Stimulated activated effector memory CD8-positive, alpha-beta T cell treated with anti-CD3 and anti-CD28 coated beads, Interleukin-12 subunit alpha, Interleukin-12 subunit beta, amount 100 ng/mL, for 72 hours (primary cell): ENCODE measurements at places on chromosomes 1 and 21.

DNA sequence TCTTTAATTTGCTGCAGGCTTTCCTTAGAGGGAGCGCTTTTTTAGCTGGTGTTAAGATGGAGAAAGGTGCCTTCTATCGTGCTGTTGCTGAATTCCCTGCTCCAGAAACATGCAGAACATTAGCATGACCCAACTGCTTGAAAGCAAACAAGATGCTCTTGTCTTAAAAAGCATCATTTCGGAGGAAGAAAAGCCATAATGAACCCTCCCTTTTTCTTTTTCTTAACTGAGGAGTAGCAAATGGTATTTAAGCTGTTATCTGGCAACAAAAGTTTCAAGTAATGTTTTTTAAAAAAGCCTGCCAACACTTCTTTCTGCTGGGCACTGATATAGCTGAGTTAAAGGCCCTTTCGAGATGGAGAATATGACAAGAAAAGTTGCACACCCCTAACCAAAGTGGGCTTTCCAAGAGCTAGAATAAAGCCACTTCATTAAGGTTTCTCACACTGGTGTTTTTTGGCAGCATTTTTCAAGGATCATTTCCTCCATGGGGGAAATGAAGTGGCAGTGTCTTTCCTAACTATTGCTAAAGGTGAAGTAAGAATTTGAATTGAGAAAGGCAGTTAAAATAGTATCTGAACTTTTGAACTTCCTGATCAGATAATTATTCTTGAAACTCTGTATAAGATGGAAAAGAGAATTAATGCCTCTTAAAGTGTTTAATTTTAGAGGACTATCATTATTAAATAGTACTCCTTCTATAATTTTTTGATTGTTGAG is 38.8 kb downstream of the ST6GALNAC5 start:
- no peak for DNase-seq

- DNase-seq: no peak
Measured at GRCh38 chr1:29055160-29055559, 68.5 kb downstream of the TMEM200B start.

DNA sequence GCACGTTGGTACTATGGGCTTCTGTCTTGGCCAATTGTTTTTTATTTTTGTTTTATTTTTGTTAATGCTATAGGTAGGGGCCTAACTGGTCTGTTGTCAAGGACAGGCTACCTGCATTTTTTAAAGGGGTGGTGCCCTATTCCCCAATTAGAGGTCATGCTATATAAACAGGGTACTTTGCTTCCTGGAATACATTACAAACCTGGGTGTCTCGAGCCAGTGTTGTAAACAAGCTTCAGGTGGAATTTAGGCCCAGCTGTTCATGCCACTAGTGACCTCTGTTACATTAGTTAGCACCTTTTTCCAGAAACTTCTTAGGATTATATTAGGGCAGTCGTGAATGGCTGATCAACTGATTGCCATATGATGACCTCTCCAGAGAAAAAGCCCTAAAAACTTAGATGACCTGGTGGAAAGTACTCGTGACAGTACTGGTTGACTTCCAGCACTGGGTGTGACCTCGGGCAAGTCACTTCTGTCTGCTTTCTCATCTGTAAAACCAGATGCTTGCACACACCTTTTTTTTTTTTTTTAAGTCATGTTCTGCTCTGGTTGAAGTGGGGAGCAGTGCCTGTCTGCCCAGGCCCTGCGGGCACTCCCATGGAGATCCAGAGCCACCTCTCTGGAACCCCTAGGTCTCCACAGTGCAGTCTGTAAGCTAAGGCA is 46.5 kb downstream of the ELK4 start:
- no peak for DNase-seq

DNA sequence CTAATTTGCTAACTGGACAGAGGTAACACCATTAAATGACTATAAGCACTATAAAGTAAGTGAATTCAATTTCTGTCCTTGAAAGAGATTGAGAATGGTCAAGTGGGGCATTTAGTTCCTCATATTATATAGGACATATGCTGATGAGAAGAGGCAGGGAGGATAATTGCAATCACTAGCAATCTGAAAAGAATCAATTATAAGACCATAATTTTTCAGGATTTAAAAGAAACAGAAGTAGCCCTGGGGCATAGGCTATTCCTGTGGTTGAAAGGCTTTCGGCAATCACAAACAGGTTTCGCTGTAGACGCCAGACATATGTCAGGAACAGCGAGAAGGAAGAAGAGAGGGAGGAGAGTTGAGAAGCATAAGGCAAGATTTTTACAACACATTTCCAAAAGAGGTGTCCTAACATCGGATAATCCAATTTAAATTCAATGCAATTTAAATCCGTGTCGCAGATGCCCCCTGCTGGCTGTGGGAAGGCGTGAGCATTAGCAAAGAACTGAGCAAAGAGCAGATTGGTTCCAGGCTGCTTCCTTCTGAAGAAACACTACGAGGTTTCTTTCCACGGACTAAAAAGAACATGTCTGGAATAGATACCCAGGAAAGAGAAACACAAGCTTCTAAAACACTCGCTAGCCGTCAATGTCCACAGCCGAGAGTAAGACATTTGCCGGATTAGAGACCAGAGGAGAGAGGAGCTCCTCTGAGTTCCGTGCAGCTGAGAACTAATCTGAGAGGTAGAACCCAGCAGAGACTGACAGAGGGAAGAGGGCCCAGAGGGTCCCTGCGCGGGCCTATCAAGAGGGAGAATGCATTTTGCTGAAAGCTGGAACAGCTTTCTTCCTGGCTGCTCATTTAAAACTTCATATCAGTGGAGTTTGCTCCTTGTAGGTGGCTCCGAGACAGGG is 27.9 kb downstream of the RGS5 start:
- DNase-seq: peak; percentile 18

GRCh38 chr1:60762911-60763310 is 319.4 kb upstream of the NFIA start:
- no peak for DNase-seq

DNA sequence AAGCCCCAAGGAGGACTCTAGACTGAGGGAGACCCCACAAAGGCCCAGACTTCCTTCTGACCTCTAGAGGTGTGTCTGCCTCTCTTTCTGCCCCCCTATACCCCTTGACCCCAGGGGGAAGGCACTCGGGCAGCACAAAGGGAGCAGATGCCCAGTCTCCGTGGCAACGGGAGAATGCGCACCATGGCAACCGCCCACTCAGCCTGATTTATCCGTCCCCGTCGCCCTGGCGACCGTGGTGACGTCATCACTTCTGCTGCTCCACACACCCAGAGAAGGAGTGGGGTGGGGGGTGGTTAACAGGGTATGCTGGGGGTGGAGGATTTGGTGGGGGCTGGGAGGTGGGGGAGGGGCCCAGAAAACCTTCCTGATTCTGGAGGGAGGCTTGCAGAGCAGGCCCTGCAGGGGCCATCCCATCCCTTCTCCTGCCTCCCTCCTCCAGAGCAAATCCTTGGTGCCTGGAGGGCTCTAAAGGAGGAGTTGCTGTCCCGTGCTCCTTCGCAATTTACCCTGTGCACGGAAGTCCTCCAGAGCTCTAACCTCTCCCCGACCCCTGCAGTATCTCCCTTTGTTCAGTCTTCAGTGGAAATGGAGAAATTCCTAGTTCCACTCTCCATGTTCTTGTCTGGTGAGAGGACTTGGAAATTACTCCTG is 6.3 kb downstream of the CELF3 start:
- no peak for DNase-seq

DNA sequence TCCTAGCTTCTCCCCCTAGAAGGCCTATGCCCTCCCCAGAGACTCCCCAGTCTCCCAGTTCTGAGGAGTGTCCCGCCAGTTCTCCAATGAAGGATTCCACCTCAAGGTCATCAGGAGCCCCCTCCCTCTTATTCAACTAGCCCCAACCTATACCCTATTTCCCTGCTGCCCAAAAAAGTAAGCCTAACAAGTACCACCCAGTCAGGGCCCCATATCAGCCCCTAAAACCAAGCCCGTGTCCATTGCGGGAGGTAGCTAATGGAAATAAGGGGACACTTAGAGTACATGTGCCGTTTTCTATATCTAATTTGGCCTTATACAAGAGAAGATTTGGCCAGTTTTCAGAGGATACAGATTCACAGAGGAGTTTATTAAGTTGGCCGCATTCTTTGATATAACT is 416.2 kb downstream of the MATN1 start:
- no peak for DNase-seq
